Activated T-helper 2 cell treated with anti-CD3 and anti-CD28 coated beads, Interferon-gamma antibody, Interleukin-2, Interleukin-4, amounts not matched to agents 10 μg/mL and 5 μg/mL and 100 μg/mL, durations not matched to agents 14 hours and 24 hours and 36 hours (primary cell): ENCODE measurements at places on chromosomes 1 and 21. TPM values are rescaled to one million over a fixed set of nuclear protein-coding genes. Genes with fewer than 3 reads are reported as not detected.

LDLRAD1 gene
- total RNA-seq = not detected in 2 replicates

LIPI gene
- total RNA-seq = not detected in 2 replicates

AIDA gene
- total RNA-seq = 41.9 and 45.7 TPM in 2 replicates

RNU1-3 gene
- total RNA-seq = 2,033 and 2,369 TPM in 2 replicates

CCDC181 gene
- total RNA-seq = 0.09 TPM in 1 of 2 replicates, not detected in the other

RGS8 gene
- not detected in 2 replicates for total RNA-seq

OR10J1 gene
- not detected in 2 replicates for total RNA-seq

CC2D1B gene
- total RNA-seq = 36.0 and 38.1 TPM in 2 replicates

DNA sequence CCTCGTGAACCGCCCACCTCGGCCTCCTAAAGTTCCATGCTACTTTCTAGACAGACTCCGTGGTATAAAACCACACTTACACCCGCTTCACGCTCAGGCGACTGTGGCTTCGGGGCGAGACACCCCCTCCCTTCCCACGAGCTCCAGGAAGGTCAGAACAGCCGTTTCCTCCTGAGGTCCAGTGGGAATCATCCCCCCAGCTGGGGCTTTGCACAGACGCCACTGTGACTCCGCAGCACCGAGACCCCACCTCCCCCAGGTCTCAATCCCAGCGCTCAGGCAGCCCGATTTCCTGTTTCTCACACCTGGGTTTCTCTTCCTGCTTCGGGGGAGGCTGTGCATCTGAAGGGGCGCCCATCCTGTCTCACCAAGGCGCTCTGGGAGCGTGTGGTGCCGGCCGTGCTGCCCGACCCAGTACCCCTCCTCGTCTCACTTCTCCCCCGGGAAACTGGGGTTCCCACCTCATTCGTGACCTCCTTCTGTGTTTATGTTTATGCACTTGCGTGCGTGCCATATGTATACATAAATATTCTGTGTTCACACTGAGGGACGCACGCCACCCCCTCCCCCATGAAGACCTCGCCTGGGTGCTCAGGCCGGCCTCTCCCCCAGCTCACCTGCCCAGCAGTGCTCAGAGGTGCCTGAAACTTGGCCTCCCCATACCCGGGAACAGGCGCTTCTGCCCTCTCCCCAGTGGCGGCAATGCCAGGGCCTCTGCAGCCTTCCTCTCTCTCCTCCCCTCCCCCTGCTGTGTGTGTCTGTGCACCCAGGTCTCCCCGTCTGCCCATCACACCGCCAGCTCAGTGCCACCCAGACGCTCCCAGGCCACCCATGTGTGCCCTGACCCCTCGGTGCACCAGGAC, 14.6 kb downstream of the SLC35E2B start:
- peak overlapping the region; percentile 90 for H3K27ac ChIP-seq
- no peaks in the 10 kb centered on the region for H3K27me3 ChIP-seq
- DNase-seq = peak; percentile 35
- peaks cover 7% of the 10 kb centered on the region for H3K36me3 ChIP-seq
- H3K4me1 ChIP-seq = peaks cover 20% of the 10 kb centered on the region
- H3K4me3 ChIP-seq = peak overlapping the region; percentile 69

DNA sequence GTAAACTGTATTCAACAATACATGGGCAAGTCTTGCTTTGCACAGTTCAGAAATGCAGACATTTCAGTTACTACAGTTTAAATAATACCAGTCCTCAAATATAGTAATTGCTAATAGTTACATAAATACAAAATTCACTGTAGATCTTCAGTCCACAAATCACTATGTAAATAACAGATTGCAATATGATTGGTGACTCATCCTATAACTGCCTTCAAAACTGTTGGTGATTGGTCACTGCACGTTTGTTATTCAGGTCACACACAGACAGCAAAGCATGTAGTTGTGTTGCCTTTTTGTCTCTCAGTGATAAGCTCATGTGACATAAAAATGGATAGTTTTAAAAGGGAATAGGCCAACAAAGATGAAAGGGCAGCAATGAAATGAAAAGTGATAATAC, 186.5 kb upstream of the CTTNBP2NL start:
- no peaks in the 10 kb centered on the region for H3K27me3 ChIP-seq
- H3K4me1 ChIP-seq = no peaks in the 10 kb centered on the region
- DNase-seq = no peak

GRCh38 chr1:201013991-201014815, 9.3 kb downstream of the KIF21B start:
- no peaks in the 10 kb centered on the region for H3K27me3 ChIP-seq
- H3K27ac ChIP-seq = peak overlapping the region; percentile 60
- no peak for DNase-seq
- H3K4me1 ChIP-seq = peaks cover 70% of the 10 kb centered on the region
- H3K36me3 ChIP-seq = peaks cover 9% of the 10 kb centered on the region

- H3K4me1 ChIP-seq = no peaks in the 10 kb centered on the region
- H3K4me3 ChIP-seq = no peak overlapping the region
- H3K27ac ChIP-seq = no peak overlapping the region
- no peaks in the 10 kb centered on the region for H3K36me3 ChIP-seq
- H3K27me3 ChIP-seq = no peaks in the 10 kb centered on the region
Measured at GRCh38 chr21:28239340-28239739, 753.3 kb downstream of the LTN1 start.

- no peak overlapping the region for H3K4me3 ChIP-seq
- no peak for DNase-seq
Measured at GRCh38 chr1:54812801-54813484, 11.8 kb upstream of the TTC22 start.

DNA sequence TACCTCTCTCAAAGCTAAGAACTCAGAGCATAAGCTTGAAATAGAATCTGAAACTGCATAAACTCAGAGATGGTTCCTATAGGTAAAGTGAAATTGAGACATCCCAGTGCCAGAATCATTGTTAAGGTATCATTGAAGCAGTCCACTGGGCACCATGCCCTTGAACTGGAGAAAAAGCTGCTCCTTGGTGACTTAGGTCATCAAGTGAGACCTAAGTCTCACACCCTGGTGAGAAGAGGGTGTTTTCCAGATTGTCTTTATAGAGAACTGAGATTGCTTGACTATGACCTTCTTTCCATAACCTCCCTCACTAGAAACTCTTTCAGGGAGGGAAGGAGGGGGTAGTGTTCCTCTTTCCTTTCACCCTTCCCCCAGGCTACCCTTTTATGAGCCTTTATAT, 9.4 kb upstream of the ATP6V1G3 start:
- no peaks in the 10 kb centered on the region for H3K27me3 ChIP-seq
- H3K27ac ChIP-seq = no peak overlapping the region
- DNase-seq = no peak
- H3K36me3 ChIP-seq = peaks cover 10% of the 10 kb centered on the region

DNA sequence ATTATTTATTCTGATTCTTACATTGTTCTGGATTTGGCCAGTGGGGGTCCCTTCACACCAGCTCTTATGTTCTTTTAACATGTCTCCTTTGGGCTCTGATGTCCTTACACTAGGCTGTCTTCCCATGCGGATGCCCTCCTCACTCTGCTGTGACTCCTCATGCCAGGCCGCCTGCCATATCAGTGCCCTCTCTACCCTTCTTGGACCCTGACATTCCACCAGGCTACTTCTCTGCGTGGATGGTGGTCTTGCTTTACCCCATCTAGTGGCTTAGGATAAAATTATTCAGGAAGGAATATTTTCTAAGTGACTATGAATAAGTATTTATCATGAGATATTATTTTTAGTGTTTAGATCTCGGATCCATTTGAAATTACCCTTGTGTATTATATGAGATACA, 21.2 kb downstream of the ATF6 start:
- no peak overlapping the region for H3K27ac ChIP-seq
- H3K27me3 ChIP-seq = no peaks in the 10 kb centered on the region
- no peak for DNase-seq
- H3K4me1 ChIP-seq = peaks cover 39% of the 10 kb centered on the region
- peaks cover 69% of the 10 kb centered on the region for H3K36me3 ChIP-seq

DNA sequence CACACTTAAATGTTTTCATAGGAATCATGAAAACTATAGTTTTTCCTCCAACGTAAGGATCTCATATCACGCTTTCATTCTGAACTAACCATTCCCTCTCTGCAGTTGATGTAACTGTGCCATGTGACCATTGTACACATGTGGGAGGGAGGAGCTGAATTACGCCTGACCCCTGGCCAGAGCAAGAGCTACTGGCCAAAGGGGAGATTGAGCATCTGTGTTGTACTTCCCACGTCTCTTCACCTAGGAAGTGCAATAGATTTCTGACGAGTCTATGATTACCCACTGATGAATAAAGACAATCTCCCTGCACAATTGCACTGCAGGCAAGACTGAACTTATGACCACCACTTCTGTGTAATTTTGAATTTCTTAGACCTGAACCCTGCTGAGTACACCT, 24.0 kb downstream of the PTPRC start:
- peaks cover 72% of the 10 kb centered on the region for H3K4me1 ChIP-seq
- no peaks in the 10 kb centered on the region for H3K27me3 ChIP-seq
- peak overlapping the region; percentile 76 for H3K27ac ChIP-seq
- DNase-seq = no peak
